Transverse colon (tissue), 4 donors: ENCODE measurements at places on chromosomes 7 and 10. TPM values are rescaled to one million over a fixed set of nuclear protein-coding genes. Genes with fewer than 3 reads are reported as not detected.

The KEL gene
- 0.37 TPM for total RNA-seq

The UCMA gene
- not detected for total RNA-seq

The GNGT1 gene
- not detected for total RNA-seq

The LLCFC1 gene
- not detected for total RNA-seq

DNA sequence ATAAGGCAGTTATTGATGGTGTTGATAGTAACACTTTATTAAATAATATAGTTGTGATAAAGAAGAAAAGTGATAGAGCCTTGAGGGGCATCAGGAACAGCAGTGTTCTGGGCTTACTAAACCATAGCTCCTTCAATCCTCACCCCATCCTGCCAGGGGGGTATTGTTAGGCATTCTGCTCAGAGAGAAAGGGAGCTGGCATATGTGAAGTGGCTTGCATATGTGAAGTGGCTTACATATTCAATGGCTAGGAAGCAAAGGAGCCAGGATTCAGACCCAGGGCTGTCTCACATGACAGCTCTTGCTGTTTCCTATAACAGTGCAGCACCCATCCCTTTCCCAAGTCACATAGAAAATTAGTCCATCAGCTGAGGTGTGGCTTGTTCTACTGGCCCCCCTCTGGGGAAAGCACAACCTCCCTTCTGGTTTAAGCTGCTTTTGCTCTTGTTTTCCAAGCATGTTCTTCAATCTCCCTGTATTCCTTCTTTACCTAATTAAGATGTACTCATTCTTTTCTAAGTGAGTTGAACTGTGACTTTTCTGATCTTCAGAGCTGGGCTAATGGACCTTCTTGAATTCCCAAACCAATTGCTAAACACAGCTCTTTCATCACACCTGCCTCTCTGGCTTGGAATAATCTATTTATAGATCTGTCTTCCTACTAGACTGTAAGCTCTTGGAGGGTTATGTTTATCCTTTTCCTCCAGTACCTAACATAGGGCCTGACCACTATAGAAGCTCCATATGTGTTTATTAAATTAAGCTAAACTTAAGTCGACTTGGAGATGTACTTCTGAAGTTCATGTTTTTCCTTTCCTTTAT, 108.7 kb upstream of the GLI3 start:
- no peak for DNase-seq

DNA sequence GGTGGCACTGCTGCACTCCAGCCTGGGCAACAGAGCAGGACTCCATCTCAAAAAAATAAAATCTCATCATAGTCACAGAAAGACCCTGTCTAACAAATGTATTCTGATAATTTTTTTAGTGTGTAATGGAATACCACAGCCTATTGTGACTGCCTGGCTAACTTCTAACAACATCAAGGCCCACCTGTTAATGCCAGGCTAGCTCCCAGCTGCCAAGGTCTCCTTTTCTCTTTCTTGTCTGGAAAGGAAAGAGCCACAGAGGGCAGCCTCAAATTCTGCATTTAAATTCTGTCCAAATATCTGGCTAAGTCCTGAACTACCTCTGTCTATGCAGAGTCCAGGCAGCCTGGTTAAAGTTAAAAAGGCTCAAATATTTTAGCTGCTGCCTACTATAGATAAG, 700.9 kb downstream of the MAGI2 start:
- no peak for DNase-seq

- no peak for DNase-seq
Observed at GRCh38 chr7:151987748-151988529, 31.7 kb downstream of the GALNTL5 start.

- no peak for DNase-seq
Observed at GRCh38 chr7:143439866-143440265, 3.4 kb upstream of the TAS2R60 start.

GRCh38 chr7:157204134-157204533, 65.4 kb downstream of the UBE3C start:
- DNase-seq, result no peak
